NCI-H1048 (cell line): ENCODE measurements at places on chromosomes 3 and 15.

DNA sequence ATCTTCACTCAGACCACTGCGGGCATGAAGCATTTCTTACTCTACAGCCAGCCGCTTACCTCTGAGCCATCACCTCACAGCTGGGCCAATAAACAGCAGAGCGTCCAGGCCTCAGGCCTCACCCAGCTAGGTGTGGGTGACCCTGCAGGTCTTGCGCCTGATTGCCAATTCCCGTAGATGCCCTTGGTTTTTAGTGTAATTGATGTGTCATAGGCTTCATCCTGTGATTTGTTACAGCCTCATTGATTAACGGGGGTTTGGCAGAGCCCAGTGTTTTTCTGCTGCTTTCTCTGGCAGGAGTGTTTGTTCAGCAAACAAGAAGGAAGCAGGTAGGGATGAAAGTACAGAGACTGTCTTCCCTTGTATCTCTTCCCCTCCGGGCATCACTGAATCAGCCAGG, 49.6 kb upstream of the BNIP2 start:
- no peak for DNase-seq

DNA sequence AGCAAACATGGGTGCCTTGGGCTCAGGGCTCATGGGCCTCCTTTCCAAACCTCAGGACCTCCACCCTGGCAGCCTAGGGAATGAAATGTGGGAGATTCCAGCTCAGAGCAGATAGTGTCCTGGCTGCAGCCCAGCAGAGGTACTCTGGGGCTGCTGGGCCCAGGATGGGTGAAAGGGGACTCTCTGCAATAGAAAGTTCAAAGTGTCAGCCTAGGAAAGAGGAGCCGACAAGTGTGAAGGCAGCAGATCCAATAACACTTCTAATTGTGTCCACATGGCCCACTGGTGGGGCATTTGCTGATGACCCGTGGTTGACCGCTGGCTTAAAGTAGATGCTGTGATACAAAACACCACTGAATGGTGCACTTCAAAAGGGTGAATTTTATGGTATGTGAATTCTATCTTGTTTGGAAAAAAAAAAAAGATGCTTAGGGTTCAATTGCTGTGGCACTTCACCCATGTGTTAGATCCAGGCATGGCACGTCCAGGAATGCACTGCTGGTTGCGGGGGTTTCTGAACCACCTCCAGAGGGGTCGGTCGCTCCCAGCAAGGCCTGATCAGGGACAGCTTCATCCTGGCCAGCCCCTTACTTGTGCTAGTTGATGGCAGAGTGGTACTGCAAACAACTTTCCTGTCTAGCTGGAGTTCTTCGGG, 20.9 kb downstream of the AMOTL2 start:
- DNase-seq, result no peak

DNA sequence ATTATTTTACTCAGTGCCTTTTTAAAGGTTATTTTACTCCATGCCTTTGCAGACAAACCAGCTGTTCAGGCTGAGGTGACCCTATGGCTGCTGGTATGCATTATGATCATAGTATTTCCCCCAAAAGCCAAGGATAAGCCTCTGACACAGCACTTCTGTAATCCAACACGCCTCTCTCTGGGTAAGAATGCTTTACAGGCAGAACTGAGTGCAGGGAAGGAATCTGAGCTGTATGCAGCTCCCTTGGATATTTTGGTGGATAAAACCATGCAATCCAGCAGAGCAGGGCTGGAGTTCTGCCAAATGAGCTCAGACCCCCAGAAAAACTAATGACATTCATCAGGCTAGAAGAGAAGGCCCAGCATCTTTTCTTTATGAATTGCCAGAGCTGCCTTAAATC, 11.7 kb upstream of the MAP1A start:
- DNase-seq, result no peak

DNA sequence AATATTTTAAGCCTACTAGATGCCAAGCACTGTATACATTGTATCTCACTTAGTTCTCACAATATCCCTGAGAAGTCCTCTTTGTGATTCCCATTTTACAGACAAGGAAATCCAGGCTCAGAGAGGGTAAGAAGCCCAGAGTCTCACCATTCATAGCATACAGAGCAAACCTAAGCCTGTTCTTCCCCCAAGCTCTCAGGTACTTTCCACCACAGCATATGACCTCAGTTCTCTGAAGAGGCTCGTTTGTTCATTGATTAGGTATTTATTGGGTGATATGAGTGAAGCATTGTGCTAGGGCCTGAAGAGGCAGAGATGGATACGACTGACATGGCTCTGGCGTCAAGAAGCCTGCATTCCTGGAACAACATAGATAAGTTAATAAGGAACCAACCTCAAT, 310.9 kb upstream of the UMPS start:
- no peak for DNase-seq

GRCh38 chr3:117322866-117323265, 613.3 kb downstream of the TUSC7 start:
- no peak for DNase-seq

GRCh38 chr15:80803580-80804525, 24.7 kb downstream of the CEMIP start:
- no peak for DNase-seq

DNA sequence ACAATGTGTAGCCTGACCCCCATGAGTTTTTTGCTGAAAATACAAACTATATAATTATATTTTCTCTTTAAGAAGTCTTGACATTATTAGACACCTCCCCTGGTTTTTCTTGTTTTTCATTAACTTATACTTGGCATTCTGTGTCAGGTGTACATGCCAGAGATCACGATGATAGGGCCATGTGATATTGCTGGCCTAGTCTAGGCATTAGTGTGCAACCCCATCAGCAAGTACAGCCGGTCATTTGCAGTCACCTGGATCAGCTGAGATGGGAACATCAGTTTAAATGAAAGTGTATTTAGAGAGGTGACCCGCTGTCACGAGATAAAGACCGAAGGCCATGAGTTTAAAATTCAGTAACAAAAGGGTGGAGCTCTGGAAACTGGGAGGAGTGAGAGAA, 12.6 kb upstream of the SPPL2A start:
- no peak for DNase-seq

- DNase-seq, result no peak
Observed at GRCh38 chr15:71323082-71323481, 207.8 kb downstream of the THSD4 start.

- no peak for DNase-seq
Observed at GRCh38 chr15:60356832-60357231, 41.0 kb downstream of the ANXA2 start.

- no peak for DNase-seq
Observed at GRCh38 chr15:77537006-77537405, 95.7 kb downstream of the LINGO1 start.

GRCh38 chr15:61748529-61748928, 311.7 kb downstream of the VPS13C start:
- DNase-seq, result no peak

GRCh38 chr3:144104679-144105078, 133.1 kb downstream of the DIPK2A start:
- no peak for DNase-seq

DNA sequence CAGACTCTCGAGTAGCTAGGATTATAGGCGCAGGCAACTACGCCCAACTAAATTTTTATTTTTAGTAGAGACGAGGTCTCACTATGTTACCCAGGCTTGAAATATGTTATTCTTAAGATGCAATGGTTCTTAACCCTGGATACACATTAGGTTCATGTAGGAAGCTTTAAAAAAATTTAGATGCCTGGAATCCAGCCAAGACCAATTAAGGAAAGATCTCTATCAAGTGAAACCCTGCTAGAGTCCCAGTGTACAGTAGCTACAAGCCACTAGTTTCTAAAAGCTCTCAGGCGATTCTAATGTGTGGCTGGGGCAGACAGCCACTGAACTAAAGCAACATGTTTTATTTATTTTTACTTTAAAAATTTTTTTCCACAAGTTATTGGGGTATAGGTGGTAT, 33.2 kb downstream of the TRIM69 start:
- no peak for DNase-seq

DNA sequence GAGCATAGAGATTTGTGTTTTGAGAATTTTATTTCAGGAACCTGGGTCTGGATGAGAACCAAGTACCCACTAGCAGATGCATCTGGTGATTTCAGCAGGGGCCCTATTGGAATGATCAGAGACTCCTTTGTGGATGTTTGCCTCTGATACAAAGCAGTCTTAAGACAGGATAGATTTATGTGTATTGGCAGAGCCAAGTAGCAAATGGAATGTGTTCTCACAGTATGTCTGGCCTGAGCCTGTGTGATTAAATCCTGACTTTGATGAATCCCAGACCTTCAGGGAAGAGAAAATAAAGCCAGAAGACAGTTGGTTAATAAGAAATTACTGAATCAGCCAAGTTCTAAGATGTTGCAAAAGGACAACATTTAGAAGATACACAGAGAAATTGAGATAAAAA, 755.5 kb upstream of the SEMA6D start:
- DNase-seq, result no peak

- no peak for DNase-seq
Observed at GRCh38 chr3:178969004-178969700, 102.5 kb downstream of the ZMAT3 start.

DNA sequence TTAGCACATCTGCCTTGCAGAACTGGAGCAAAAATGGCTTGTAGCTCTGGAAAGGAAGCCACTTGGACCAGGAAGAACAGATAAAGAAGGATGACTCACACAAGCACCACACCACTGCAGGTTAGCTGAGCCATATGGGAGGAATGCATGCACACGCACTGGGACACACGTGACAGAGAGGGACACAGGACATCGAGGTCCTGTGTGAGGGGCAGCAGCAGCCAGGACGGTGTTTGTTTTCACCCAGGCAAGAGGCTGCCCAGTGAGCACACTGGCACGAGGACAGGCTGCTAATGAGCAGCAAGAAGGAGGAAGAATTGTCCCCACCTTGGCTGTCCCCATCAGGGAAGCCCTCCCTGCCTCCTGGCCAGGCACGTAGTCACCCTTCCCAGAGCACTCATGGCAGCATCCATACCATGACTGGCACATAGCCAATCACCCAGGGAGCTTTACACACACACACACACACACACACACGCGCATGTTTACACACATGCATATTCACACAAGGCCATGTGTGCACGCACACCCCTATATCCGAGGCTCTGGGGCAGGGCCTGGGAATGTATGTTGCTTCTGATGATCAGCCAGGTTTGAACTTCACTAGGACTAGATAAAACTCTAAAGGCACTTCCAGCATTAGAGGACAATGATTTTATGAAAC, 24.0 kb upstream of the SPTBN5 start:
- DNase-seq, result no peak

- no peak for DNase-seq
Observed at GRCh38 chr3:162019817-162020216, 523.2 kb downstream of the OTOL1 start.

DNA sequence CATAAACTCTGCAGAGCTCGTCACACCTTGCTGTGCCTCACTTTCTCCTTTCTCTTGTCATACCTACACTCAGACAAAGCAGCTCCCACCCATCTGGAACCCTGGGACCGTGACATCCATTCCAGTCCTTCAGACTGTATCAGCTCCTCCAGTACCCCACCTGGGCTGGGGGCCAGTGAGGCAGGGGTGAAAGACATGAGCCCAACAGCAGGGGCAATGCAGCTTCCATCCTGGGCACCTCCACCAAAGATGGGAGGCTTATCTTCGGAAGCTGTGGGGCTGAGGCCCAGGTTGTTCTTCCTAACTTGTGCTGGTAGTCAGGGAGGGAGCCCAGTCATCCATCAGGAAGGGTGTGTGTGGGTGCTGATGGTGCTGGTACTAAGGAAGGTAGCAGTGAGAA, 109.2 kb downstream of the EEFSEC start:
- DNase-seq, result no peak

DNA sequence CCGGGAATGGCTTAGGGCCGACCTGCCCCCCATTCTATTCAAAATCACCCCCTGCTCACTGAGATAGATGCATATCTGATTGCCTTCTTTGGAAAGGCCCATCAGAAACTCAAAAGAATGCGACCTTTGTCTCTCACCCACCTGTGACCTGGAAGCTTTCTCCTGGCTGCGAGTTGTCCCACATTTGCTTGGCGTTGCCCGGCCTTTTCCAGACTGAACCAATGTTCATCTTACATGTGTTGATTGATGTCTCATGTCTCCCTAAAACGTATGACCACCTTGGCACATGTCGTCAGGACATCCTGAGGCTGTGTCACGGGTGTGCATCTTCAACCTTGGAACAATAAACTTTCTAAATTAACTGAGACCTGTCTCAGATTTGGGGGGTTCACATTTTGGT, 3.4 kb upstream of the MUC20 start:
- DNase-seq, result no peak

GRCh38 chr3:143358155-143358792, 238.7 kb downstream of the CHST2 start:
- no peak for DNase-seq

DNA sequence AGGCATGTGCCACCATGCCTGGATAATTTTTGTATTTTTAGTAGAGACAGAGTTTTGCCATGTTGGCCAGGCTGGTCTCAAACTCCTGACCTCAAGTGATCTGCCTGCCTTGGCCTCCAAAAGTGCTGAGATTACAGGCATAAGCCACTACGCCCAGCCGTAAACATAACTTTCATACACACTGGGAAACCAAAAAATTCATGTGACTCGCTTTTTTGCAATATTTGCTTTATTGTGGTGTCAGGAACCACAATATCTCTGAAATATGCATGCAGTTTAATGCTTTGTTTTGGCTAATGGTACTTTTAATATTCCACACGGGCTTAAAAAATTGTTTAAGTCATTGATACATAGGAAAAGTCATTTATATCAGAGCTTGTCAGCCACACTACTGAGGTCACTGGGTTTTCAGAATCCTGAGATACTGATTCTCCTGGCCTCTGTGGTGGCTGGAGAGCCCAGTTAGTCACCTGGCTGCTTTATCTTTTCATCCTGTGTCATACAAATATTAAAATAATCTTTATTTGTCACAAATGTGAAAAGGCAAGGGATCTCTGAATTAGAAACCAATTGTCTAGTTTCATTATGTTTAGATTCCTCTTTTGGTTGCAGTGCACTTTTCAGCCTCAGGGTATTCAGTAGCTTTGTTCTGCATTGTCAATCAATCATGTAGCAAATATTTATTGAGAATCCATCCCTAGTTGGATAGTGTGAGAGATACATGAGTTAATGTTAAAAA, 10.0 kb downstream of the TMEM62 start:
- no peak for DNase-seq

DNA sequence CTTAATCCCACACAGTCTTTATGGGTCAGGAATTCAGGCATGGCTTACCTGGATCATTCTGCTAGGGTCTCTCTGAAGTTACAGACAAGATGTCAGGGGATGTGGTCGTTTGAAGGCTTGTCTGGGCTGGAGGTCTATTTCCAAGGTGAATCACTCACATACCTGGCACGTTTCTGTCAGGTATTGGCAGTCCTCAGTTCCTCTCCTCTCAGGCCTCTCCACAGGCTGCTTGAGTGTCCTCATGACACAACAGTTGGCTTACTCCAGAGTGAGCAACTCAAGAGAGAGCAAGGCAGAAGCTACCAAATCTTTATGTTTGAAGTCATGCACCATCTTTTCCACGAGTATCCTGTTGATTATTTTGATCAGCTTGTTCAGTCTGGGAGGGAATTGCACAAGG, 43.9 kb upstream of the PARP14 start:
- DNase-seq, result no peak

GRCh38 chr3:98512576-98512975, 10.1 kb downstream of the CLDND1 start:
- no peak for DNase-seq
